ENCODE measurements at places on chromosomes 6 and 20.
A peak's percentile ranks its signal among the peaks of the same experiment; 100 is the strongest.

DNA sequence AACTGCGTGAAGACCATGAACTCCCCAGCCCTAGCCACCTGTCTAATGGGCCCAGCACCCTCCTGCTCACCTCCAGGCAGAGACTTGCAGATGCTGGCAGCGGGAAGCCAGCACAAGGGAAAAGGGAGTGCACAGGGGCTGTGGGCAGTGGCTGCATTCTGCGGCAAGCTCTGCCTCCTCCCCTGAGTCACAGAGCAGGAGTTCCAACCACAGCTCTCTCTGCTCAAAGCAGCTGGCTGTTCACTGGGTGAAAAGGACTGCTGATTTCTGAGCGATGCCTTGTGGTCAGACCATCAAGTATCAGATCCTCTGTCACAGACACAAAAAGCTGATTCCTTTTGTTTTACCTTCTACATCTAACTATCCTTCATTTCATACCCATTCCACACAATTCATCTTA lies 10.5 kb downstream of the NKX2-2 start:
- no peak for DNase-seq

GRCh38 chr20:2059411-2059810 lies 42.2 kb upstream of the STK35 start:
- no peak for DNase-seq

DNA sequence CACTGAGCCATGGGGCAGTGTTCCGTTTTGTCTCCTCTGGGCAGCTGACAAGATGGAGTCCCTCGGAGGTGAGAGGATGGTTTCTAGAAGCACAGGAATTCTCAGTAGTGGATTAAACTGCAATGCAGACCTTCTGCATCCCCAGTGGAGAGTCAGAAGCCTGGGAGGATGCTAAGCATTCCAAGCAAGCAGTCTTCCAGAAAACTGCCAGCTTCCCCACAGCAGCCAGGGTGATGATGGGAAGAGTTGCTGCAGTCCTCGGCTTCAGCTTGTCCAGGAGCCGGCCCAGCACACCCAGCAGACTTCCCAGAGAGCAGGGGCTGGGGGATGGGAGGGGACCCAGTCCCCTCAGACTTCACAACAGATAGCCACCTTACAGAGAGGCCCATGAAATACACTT lies 163.6 kb downstream of the LY86 start:
- DNase-seq = no peak

GRCh38 chr6:162337412-162337811 lies 390.2 kb downstream of the PRKN start:
- no peak for DNase-seq

DNA sequence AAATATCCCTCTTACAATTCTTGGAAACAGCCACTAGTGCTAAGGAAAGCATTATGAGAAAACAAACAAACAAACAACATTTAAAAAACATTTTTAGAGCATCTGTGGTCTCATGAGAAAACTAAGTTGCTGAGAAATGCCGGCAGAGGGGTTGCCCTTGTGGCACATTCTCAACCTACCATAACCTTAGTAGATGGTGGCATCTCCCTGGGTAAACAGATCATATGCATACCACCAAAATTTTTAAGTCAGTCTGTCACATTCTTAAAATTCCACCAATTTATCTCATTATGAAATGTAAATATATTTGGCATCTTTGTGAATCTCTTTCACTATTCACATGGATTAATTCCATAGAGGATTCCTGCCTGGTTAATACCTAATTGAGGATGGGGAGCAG lies 575.7 kb upstream of the MARCKS start:
- DNase-seq = no peak

- DNase-seq = no peak
These were observed 18.8 kb downstream of the PLCB4 start for GRCh38 chr20:9087531-9088217.

DNA sequence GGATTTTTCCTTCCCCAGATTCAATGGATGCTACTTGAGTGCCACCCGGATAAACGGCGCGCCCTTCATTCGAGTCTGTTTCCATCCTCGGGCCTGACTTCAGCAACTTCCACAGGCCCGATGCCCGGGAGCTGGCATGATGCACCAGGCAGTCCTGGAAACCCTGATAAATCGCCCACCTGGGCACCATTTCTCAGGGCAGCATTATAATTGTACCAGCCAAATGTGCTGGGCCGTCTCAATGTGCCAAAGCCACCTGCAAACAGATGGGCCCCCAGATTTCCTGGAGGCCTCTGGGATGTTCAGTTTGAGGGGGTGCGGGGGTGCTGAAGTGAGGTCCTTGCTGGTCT lies 65.8 kb downstream of the NOL4L start:
- no peak for DNase-seq

- no peak for DNase-seq
These were observed at the start of gene AGER for GRCh38 chr6:32184084-32184640. Gene AGER, minus strand, starts transcription at chr6:32184253. Its CDS starts 31 bp downstream, at chr6:32184222.

DNA sequence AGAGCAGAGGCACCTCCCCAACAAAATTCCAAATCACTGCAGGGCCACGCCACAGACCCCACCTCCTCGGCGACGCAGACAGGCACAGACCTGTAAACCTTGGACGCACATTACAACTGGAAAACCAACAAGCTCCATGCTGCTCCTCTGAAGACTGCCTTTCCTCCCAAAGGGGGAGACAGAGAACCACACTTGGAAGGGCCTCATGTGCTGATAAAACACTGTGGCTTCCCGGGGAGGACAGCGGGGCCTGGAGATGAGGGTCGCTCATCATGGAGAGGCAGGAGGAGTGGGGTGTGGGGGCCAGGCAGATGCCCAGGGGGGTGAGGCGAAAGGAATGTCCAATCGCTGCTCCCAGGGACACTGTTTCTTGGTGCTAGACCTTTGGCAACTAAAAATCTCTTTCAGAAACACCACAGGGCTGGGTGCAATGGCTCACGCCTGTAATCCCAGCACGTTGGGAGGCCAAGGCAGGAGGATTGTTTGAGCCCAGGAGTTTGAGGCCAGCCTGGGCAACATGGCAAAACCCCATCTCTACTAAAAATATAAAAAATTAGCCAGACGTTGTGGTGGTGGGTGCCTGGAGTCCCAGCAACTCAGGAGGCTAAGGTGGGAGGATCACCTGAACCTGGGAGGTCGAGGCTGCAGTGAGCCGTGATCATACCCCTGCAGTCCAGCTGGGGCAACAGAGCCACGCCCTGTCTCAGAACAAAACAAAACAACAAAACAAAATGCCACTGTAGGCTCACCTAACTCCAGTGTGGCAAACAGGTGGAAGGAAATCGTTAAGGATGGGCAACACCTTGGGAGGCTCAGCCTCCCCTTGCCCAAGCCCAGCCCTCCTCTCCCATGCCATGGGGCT lies 53.8 kb downstream of the ABHD12 start:
- no peak for DNase-seq

DNA sequence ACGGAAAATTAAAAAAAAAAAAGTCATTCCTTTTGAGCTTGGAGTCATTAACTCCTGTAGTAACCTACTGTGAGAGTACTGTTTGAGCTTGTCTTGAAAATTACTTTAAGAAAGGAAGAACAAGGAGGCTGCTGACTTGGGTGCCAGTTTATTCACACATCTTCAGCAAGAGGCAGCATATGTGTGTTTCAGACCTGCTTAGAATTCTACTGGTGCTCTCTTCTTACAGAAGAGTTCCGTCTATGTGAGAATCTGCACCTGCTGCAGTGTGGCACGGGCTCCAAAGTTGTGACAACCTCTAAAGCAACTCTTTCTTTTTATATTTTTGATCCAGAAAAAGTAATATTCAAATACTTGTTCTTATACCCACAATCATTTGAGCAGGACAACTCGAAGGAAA lies 117.4 kb upstream of the SOX4 start:
- DNase-seq = no peak

GRCh38 chr6:38935051-38935450 lies 113.5 kb upstream of the GLP1R start:
- DNase-seq = no peak

GRCh38 chr6:145147981-145148749 lies 587.2 kb downstream of the EPM2A start:
- no peak for DNase-seq

GRCh38 chr6:13433709-13434121 lies 53.7 kb downstream of the GFOD1 start:
- DNase-seq = no peak

- DNase-seq = no peak
These were observed 82.0 kb downstream of the HS3ST5 start for GRCh38 chr6:114260810-114261209.

GRCh38 chr6:157223511-157223910 lies 99.8 kb downstream of the TMEM242 start:
- DNase-seq = no peak

DNA sequence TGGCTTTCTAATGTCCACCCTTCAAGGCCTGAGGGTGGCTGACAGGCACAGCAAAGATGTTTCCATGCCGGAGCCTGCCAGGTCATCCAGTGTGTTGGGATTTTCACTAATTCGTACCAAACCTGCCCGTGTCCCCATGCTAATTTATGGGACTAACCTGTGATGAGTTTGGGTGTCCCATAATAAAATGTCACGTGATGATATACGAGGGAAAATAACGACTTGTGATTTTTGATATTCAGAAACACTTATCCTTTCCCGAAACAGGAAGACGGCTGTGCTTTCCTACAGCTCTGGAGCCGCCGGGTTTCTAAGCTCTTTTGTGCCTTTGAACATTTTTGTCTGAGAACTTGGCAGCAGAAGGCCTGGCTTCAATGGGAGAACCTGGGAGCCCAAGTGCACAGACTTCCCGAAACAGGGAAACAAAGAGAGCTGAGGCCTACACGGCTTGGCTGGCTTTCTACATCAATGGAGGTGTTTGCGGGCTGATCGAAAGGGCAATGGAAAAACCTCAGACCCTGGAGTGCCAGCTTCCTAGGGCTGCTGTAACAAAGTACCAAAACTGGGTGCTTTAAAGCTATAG lies 171.9 kb upstream of the JARID2 start:
- no peak for DNase-seq

GRCh38 chr6:139538366-139538765 lies 163.9 kb upstream of the CITED2 start:
- no peak for DNase-seq

DNA sequence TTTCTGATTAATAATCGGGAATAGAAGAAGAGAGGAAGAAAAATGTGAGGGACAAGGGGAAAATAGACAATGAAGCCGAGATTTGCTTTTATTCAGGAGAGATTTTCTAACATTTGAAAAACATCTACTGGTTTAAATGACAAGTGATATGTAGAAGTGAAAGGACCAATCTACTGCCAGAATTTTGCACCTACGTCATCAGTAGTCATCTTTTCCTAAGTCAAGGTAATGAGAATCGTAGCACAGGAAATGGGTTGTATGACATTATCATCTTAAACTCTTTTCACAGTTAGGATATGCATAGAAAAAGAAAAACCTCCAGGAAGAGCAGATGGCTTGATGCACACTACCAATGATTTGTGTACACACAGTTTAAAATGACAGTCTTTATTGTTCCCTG lies 45.3 kb upstream of the RAB32 start:
- DNase-seq = no peak

- no peak for DNase-seq
These were observed 43.4 kb downstream of the ZHX3 start for GRCh38 chr20:41274152-41274551.

GRCh38 chr6:44456070-44456965 lies 68.8 kb downstream of the CDC5L start:
- DNase-seq = peak; percentile 62

- DNase-seq = no peak
These were observed 39.8 kb upstream of the HBS1L start for GRCh38 chr6:135094403-135094821.

- no peak for DNase-seq
These were observed 216.5 kb upstream of the CST7 start for GRCh38 chr20:24732599-24732998.

DNA sequence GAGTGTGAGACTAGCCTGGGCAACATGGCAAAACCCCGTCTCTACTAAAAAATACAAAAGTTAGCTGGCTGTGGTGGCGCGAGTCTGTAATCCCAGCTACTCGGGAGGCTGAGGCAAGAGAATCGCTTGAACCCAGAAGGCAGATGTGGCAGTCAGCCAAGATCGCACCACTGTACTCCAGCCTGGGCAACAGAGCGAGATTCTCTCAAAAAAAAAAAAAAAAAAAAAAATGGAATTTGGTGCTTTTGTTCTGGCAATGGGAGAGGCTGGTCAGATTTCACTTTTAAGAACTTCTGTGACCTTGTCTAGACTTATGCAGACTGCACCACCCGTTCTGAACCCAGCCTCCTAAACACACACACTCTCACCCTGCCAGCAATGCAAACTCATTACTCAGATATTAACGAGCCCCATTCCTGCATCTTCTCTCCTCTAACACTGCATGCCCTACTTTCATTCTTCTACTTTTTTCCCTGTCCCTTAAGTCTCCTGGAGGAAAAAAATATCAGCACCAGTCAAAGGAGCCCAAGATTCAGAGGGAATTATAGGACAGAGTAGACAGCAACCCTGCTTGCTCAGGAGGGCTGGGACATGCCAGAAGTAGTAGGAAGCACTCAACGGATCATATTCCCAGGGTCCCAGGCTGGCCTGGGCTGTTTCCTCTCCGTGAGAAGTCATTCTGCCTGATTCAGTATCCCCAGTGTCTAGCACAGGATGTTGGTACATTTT lies 4.4 kb downstream of the MOCS1 start:
- no peak for DNase-seq

DNA sequence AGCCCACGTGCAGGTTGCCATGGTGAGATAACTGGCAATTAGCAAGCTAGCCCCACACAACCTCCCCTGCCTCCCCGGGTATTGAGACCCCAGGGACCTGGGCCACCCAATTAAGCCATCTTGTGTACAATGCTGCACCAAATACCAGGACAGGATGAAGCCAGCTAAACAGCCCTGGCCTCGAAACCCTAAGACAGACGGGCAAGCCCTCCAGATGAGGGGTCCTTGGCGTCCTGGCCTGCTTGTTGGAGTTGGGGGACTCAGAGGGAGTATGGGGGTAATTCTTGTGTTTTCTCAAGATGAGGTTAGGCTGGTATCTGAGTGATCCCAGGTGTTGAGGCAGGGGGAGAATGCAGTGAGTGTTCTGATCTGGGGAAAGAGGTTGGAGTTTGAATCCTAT lies 8.8 kb upstream of the MAPRE1 start:
- no peak for DNase-seq

GRCh38 chr6:7282097-7282906 lies 30.7 kb downstream of the SSR1 start:
- no peak for DNase-seq

GRCh38 chr20:46085179-46085851 lies 4.4 kb downstream of the NCOA5 start:
- DNase-seq = no peak

DNA sequence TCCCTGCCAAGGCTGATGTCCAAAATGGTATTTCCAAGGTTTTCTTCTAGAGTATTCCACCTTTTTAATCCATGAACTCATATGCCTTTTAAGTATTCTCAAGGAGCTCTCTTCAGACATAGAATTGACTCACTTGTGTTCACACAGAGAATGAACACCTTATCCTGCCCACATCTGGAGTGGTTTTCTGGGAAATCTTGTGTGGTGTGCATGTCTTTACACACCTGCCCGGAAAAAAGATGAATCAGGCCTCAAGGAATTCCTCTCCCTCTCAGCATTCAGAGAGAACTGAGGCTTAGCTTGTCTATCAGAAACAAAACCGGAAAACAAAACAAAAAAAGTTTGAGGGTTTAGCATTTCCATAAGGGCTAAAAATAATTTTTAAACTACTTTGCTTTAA lies 148.8 kb downstream of the TFAP2A start:
- DNase-seq = no peak

Data from GM18507 (cell line).